SJCRH30 (cell line): ENCODE measurements at places on chromosomes 16 and 17. TPM values are rescaled to one million over a fixed set of nuclear protein-coding genes. Genes with fewer than 3 reads are reported as not detected.

C17orf78 gene
- total RNA-seq = not detected in 2 replicates

SBK1 gene
- 0.53 and 0.59 TPM in 2 replicates for total RNA-seq

SPNS2 gene
- 0.08 TPM in 1 of 2 replicates, not detected in the other for total RNA-seq

CBX2 gene
- 88.0 and 90.0 TPM in 2 replicates for total RNA-seq

GRCh38 chr17:16456742-16457316, 35.2 kb downstream of the LRRC75A start:
- no peak overlapping the region for H3K27ac ChIP-seq
- H3K27me3 ChIP-seq = no peaks in the 10 kb centered on the region
- H3K36me3 ChIP-seq = no peaks in the 10 kb centered on the region
- no peak overlapping the region for H3K4me3 ChIP-seq
- DNase-seq = no peak

DNA sequence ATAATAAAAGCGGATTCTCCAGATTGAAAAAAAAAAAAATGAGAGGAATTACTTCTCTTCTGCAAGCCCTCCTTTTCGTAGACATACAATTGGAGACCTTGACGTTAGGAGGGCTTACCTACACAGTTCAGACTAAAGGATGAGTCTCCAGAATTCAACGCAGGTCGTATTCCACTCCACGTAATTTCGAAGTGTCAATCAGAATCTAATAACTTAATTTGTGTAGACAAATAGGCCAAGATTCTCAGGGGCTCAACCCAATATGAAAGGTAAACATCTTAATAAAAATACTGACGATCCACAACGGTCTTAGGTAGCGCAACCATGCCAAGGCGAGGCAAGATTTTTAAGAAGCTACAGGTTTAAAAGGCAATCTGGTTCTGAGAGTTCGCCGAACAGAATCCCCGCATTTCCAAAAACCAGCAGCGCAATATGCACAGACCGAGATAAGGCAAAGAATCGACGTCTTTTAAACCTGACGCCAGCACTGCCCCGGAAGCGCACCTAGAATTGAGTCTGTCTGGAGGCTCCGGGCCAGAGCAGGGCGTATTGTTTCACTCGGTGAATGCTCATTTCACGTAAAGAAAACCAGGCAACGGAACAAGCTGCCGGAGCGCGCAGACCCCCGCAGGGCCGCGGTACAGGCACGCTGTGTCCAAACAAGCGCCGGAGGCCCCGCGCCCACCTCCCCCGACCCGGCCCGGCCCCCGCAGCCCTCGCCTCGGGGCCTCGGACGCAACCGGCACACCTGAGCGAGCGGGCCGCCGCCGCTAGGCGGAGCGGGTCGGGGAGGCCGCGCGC, 623 bp downstream of the MBTPS1 start:
- peak; percentile 33 for DNase-seq
- no peaks in the 10 kb centered on the region for H3K36me3 ChIP-seq
- peak overlapping the region; percentile 94 for H3K4me3 ChIP-seq
- H3K4me1 ChIP-seq = no peaks in the 10 kb centered on the region

DNA sequence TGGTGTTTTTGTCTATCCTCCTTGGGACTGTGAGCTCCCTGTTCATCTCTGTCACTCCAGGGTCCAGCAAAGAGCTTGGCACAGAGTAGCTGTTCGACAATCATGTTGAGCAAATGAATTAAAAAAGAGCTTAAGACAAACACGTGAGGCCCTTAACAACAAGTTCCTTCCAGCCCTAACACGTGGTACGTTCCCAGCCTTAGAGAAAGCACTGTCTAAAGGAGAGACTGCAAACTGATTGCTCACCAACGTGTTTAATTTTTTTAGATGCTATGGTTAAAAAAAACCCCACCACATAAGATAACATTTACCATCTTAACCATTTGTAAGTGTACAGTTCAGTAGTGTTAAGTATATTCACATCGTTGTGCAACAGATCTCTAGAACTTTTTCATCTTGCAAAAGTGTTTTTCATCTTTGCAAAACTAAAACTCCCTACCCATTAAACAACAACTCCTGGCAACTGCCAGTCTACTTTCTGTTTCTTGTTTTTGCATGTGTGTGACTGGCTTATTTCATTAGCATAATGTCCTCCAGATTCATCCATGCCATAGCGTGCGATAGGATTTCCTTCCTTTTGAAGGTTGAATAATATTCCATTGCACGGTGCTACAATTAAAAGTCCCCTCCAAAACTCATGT, 28.2 kb downstream of the LAT start:
- H3K36me3 ChIP-seq = no peaks in the 10 kb centered on the region
- no peaks in the 10 kb centered on the region for H3K4me1 ChIP-seq
- no peak overlapping the region for H3K27ac ChIP-seq

DNA sequence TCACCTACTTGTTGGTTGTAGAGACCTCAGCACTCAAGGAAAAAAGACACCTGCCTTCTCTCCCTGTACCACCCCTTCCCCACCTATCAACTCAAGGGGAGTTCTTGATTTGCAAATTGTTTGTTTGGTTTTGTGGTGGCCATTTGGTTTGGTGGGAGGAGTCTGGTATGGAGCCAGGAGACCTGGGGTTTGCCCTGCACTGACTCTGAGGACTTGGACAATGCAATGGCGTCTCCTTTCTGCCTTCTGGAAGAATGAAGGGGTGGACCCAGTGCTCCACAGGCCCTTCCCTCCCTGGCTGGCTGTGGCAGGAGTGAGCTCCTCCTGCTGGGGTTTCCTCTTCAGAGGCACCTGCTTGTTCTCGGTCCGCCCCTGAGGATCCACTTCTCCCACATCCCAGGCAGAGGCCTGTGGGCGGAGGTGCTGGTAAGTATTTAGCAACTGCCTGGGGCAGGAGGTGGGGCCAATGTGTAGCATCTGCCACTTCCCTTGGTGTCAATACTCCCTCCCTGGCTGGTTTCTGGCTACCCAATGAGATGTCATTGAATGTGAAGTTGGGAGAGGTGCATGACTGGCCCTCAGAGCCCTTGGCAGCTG, 164.5 kb downstream of the NTN1 start:
- H3K27me3 ChIP-seq = no peaks in the 10 kb centered on the region
- H3K4me3 ChIP-seq = no peak overlapping the region
- no peaks in the 10 kb centered on the region for H3K4me1 ChIP-seq
- no peak overlapping the region for H3K27ac ChIP-seq
- DNase-seq = no peak

DNA sequence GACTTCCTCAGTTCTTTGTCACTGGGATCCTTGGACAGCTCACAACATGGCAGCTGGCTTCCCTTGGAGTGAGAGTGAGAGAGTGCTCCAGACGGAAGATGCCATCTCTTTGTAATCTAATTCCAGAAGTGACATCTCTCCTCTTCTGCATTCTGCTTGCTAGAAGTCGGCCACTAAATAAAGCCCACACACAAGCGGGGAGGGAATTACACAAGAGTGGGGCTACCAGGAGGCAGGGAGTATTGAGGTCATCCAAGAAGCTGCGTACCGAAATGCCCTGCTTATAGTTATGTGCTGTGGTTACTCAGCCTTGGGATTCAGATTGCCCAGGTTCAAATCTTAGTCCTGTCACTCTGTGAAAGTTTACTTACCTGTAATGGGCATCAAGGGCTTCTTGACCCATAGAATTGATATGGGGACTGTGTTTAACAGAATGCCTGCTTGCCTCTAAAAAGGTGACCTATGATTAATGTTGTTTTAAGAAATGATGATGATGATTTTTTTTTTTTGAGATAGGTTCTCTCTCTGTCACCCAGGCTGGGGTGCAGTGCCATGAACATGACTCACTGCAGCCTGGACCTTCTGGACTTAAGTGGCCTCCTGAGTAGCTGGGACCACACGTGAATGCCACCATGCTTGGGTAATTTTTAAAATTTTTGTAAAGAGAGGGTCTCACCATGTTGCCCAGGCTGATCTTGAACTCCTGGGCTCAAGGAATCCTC, 120.9 kb upstream of the HS3ST2 start:
- no peak for DNase-seq
- no peaks in the 10 kb centered on the region for H3K36me3 ChIP-seq
- H3K4me1 ChIP-seq = peaks cover 3% of the 10 kb centered on the region; the same call in 1 of the 2 replicates
- H3K4me3 ChIP-seq = no peak overlapping the region
- peaks cover 11% of the 10 kb centered on the region; the same call in 1 of the 2 replicates for H3K27me3 ChIP-seq

DNA sequence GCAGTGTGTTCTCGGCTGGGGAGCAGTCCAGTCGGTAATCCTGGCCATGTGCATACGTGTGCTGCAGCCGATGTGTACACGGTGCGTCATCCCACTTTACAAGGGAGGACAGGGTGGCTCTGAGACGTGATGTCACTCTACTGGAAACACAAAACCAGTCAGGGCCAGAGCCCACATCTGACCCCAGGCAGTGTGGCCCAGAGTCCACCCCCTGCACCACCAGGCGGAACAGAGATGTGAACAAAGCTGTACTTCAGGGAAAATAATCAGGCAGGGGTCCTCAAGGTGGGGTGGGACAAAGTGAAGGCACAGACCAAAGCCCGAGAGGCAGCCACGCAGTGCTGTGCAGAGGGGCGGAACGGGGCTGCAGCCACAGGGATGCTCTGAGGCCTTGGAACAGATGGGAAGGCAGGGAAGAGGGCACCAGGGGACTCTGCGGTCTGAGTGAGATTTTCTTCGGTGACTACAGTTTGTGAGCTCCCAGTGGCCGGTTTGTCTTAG, 181.5 kb downstream of the ZNF423 start:
- peak; percentile 85 for DNase-seq
- H3K27me3 ChIP-seq = no peaks in the 10 kb centered on the region
- H3K27ac ChIP-seq = peak overlapping the region; percentile 78

- H3K27ac ChIP-seq = no peak overlapping the region
- peaks cover 7% of the 10 kb centered on the region; the same call in 1 of the 2 replicates for H3K4me1 ChIP-seq
- DNase-seq = no peak
These were observed 27.0 kb downstream of the SLC7A5 start for GRCh38 chr16:87842209-87842869.

GRCh38 chr17:5942687-5943086, 127.5 kb upstream of the WSCD1 start:
- no peaks in the 10 kb centered on the region for H3K27me3 ChIP-seq
- H3K4me1 ChIP-seq = no peaks in the 10 kb centered on the region
- no peak for DNase-seq
- no peak overlapping the region for H3K27ac ChIP-seq

DNA sequence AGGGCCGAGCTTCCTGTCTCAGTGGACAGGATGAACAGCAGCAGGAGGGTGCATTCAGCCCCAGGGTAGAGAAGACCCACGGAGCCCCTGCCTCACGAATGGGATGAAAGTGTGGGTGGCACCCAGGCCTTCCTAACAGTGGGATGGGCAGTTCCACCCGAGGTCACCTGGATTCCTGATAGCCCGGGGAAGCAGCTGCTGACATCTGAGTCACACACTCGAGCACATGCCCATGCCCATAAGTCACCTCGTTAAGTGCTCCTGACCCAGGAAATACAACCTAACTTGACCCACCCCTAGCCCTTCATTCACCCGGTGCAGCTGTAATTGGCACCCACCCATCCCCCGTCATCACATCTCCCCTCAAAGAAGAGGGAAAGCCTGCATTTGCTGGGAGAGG, 85.3 kb upstream of the FOXF1 start:
- H3K36me3 ChIP-seq = no peaks in the 10 kb centered on the region
- H3K27ac ChIP-seq = no peak overlapping the region
- H3K4me3 ChIP-seq = no peak overlapping the region
- DNase-seq = no peak
- H3K4me1 ChIP-seq = no peaks in the 10 kb centered on the region

GRCh38 chr16:88103581-88104188, 152.5 kb downstream of the BANP start:
- DNase-seq = no peak
- H3K4me3 ChIP-seq = no peak overlapping the region
- no peaks in the 10 kb centered on the region for H3K36me3 ChIP-seq

DNA sequence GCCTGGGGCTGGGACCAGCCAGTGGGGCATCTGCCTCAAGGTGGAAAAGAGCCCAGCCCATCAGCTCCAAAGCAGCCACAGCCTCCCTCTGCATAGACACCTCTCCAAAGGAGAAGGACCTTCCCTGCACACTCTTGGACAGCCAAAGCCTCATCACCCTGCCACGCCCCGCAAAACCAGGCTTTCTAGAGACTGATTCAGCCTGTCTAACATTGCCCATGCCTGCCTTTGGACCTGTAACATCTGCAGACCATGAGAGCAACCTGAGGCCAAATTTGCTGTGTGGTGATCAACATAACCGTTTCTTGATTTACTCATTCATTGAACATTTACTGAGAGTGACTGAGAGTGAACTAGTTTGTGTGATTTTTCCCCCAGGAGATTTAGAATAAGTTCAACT, 219.7 kb upstream of the HSBP1 start:
- no peak overlapping the region for H3K27ac ChIP-seq
- DNase-seq = no peak
- H3K27me3 ChIP-seq = no peaks in the 10 kb centered on the region

DNA sequence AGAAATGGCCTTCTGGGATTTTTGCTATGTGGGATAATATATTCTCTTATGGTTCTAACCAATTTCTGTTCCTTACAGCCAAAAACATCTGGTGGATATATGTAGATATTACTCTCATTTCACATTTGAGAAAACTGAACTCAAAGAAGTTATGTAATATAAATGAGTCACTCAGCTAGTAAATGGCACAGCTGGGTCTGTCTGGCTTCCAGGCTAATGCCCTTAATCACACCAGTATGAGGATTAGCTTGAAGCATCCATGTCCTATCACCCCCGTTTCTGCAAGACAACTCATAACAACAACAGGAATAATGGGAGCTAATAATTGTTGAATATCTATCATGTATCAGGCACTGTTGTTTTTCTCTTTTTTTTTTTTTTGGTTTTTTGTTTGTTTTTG, 34.4 kb upstream of the USP7 start:
- H3K27me3 ChIP-seq = no peaks in the 10 kb centered on the region
- no peaks in the 10 kb centered on the region for H3K36me3 ChIP-seq
- no peaks in the 10 kb centered on the region for H3K4me1 ChIP-seq
- DNase-seq = no peak
- no peak overlapping the region for H3K27ac ChIP-seq
- no peak overlapping the region for H3K4me3 ChIP-seq

DNA sequence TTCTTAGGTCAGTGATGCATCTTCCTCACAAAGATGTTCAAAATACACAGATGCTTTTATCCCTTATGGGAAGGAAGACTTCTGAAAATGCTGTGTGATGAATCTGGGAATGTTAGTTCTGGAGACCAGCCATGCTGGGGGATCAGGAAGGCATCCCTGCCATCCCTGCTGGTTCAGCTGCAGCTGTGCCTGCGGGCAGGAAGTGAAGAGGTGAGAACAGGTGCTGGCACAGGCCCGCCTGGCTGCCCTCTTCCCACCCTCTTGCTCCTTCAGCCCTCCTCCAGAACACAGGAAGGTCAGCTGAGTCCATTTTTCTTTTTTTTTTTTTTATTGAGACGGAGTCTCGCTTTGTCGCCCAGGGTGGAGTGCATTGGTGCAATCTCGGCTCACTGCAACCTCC, 15.2 kb downstream of the RAB11FIP3 start:
- H3K27me3 ChIP-seq = no peaks in the 10 kb centered on the region
- DNase-seq = peak; percentile 97
- peaks cover 40% of the 10 kb centered on the region for H3K4me1 ChIP-seq
- peaks cover 3% of the 10 kb centered on the region for H3K36me3 ChIP-seq
- H3K27ac ChIP-seq = peak overlapping the region; percentile 85

DNA sequence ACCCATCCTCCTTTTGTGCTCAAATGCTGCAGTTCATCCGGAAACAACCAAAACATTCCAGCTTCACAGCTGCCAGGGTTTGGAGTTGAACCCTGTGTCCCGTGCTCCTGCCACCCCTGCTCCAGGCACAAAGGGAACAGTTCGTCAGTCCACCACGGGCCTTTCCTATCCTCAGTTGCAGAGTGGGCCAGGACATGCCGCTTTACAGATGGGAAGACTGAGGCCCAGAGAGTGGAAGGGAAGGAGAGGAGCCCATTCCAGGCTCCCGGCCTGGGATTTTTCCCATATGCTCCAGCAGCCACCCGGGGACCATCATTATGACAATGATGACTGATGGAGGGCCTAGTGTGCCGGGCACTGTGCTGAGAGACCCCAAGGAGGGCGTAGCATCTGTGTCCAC, 27.6 kb downstream of the RAI1 start:
- H3K27me3 ChIP-seq = no peaks in the 10 kb centered on the region
- H3K27ac ChIP-seq = no peak overlapping the region
- peaks cover 13% of the 10 kb centered on the region for H3K36me3 ChIP-seq
- H3K4me3 ChIP-seq = no peak overlapping the region
